Thoracic aorta endothelial cell (primary cell): ENCODE measurements at places on chromosomes 6 and 20. TPM values are rescaled to one million over a fixed set of nuclear protein-coding genes. Genes with fewer than 3 reads are reported as not detected.

Gene DDX43
- total RNA-seq: 0.66 and 0.72 TPM in 2 replicates

Gene KIF25
- not detected in 2 replicates for total RNA-seq

Gene COX4I2
- not detected in 2 replicates for total RNA-seq

Gene RNF8
- 33.2 and 34.5 TPM in 2 replicates for total RNA-seq

Gene C20orf144
- total RNA-seq: 0.07 and 0.13 TPM in 2 replicates

Gene LRRC1
- total RNA-seq: 14.0 and 14.6 TPM in 2 replicates

Gene MLN
- total RNA-seq: not detected in 2 replicates

Gene ECT2L
- not detected in 2 replicates for total RNA-seq

Gene ZNF318
- total RNA-seq: 12.1 and 13.8 TPM in 2 replicates

Gene IL17F
- not detected in 2 replicates for total RNA-seq

Gene SLC26A8
- total RNA-seq: under 0.01 TPM in 2 replicates

Gene MAFB
- 1.7 and 3.1 TPM in 2 replicates for total RNA-seq

Gene CDSN
- total RNA-seq: not detected in 2 replicates

Gene KATNA1
- 29.5 and 30.6 TPM in 2 replicates for total RNA-seq

Gene LRRC73
- 0.27 TPM in 1 of 2 replicates, not detected in the other for total RNA-seq

Gene SNAI1
- 3.5 and 3.7 TPM in 2 replicates for total RNA-seq
